CD4-positive, alpha-beta T cell (primary cell): ENCODE measurements at places on chromosomes 4 and X.
A peak's percentile ranks its signal among the peaks of the same experiment; 100 is the strongest.

DNA sequence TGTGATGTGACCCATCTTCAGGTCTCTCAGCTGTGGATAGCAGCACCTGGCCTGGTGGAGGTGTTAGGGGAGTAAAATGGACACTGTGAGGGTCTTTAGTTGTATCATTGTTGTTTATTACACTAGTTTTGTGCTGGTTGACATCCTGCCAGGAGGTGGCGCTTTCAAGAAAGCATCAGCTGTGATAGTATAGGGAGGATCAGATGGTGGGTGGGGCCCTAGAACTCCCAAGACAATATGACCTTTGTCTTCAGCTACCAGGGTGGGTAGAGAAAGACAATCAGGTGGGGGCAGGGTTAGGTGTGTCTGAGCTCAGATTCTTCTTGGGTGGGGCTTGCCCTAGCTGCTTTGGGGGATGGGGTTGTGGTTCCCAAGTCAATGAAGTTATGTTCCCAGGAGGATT, 162.8 kb downstream of the PPP1R2C start:
- DNase-seq = peak; percentile 11

DNA sequence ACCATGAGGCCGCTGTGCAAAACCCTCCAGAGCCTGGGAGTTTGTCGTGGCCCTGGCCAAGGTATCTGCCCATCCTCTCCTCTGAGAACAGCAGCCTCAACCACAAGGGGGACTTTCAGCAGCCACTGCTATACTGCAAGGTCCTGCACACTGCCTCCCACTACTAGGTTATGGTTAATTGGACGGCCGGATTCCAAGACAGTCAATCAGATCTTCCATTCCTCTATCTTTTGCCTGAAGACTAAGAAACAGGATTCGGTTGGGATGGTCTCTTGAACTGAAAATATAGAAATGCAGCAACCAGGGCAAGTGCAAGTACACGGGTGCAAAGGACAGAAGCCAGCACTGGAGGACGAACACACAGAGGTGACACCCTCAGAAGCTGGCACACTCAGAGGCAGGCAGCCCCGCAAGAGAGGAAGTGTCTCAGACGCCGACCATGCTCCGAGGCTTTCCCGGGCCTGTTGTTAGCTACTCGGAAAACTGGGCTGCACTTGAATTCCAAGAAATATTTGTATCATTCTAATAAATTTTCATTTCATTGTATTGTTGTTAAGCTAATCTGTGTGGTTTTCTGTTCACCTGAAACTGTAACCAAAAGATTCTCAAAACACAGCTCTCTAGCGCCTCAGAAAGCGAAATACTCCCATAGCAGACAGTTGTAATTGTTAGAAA, 63.3 kb downstream of the AFAP1 start:
- DNase-seq = peak; percentile 66

GRCh38 chr4:139789096-139789654, 123.6 kb downstream of the MGST2 start:
- DNase-seq = no peak

GRCh38 chr4:122632396-122633143, 11.7 kb upstream of the IL21 start:
- DNase-seq = no peak

DNA sequence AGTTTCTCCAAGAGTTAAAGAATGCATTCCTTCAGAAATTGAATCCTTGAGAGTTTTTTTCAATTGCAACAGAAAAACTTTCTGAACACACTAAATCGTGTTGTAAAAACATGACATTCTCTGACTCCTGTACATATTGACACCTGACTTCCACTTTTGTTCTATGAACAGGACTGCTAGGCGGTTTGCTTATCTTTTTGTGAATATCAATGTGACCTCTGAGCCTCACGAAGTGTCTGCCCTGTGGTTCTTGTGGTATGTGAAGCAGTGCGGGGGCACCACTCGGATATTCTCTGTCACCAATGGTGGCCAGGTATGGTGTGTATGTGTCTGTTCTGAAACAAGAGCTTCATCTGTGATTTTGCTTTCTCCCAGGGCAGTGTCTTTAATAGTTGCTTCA, 71.9 kb downstream of the MAOA start:
- no peak for DNase-seq

DNA sequence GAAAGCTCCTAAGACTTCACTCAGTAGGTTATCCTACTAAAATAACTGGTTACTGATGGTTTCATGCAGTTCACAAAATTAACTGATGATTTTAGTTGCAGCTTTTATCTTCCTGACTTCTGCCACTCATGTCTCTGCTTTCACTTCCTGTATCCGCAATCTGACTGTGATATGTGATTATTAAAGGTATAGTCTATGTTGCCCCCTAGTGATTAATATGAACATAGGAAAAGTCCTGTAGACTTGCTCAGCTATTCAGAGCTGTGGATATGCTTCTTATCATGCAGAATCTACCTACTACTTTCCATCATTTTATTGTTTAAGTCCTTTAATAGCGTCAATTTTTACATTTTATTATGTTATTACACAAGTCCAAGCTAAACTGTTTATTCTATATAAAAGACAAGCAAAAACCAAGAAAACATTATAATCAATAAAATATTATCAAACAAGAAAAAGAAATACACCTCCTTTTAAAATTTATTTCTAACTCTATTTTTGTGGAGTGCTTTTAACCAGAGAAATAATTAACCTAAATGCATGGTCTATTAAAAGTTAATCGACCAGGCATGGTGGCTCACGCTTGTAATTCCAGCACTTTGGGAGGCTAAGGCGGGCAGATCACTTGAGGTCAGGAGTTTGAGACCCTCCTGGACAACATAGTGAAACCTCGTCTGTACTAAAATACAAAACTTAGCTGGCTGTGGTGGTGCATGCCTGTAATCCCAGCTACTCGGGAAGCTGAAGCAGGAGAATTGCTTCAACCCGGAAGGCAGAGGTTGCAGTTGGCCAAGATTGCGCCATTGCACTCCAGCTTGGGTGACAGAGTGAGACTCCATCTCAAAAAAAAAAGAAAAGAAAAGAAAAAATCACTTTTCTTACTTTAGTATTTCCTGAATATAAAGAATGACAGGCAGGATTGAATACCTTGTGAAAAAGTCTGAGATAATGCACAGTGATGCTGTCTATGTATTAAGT, 40.4 kb upstream of the TLR2 start:
- no peak for DNase-seq

DNA sequence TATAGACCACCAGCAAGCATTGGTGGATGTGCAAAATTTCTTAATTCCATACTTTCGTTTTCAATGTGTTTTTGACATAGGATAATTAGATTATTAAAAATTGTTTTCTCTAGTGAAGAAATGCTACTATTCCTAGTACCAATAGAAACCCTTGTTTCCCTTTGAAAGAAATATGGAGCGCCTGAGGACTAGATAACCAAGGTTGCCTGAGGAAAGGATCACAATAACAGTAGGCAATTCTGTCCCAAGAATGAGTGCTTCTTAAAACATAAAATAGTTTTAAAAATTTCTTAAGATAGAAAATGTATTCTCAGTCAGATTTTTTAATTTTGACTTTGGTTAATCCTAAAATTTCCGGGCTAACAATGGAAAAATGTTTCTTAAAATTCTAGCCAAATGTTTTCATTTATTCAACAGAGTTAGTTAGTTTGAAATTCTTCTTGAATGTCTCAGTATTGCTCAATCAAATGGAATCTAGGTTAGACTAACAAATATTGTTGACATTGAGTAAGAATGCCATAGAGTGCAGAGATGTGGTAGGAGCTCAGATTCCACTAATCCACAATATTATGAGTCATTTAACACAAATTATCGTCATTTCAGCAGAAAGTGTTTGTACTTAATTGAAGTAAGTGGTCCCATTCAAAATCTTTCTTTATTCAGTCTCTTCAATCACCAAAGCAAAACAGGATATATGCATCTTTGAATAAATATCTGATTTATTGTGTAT, 666.0 kb downstream of the GRID2 start:
- DNase-seq = no peak

DNA sequence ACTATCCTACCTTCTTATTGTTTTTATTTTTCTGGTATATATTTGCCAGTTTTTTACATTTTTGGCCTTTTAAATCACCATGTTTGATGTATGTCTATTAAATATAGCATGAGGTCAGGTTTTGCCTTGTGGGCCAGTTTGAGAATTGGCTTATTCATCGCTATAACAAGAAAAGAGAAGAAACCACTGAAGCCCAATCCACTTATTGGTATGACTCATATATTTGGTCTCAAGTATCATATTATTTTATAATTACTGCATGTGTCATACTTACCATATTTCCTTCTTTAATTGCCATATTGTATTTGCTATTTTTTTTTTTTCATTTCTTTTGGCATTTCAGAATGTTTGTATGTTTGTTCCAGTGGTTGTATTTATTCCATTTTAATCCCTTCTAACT, 99.3 kb downstream of the IRF2 start:
- no peak for DNase-seq

- no peak for DNase-seq
Measured at GRCh38 chr4:115834441-115834840, 721.0 kb upstream of the NDST4 start.

DNA sequence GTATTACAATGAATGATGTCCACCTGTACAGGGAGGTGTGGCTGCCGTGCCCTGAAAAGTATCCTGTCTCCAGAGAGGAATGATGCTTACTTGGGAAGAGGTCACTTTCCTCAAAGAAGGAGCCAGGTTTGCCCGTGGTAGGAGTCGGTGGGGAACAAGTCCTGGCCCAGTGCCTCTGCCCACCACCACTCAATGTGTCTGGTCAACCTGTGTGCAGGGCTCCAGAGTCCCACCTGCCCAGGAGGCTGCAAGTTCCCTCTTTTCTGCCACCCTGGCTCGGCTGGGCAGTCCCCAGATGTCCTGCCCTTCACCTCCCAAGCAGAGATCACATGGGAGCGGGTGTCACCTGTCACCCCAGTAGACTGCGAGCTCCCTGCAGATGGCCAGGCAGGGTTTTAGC, 75.4 kb upstream of the C4orf50 start:
- no peak for DNase-seq

DNA sequence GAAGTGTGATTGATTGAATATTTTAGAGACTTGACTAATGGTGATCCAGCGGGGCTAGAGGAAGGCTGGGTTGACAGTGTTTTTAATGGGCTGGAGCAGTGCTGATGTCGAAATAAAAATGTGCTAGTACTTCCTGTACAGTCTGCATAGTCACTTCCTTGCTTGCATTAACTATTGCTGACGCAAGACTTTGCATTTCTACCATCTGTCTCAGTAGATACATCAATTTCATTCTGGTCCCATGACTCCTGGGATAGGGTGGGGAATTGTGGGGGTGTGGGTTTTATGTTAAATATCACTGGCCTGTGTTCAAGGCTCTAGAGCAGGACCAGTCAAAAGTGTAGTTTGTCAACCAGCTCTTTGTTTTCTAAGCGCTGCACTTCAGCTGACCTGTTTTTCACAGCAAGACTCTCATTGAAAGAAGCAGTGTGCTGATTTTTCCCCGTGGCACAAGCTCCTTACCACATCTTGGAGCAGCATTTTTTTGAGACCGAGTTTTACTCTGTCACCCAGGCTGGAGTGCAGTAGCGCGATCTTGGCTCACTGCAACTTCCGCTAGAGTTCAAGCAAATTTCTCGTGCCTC, 35.2 kb upstream of the PHEX start:
- no peak for DNase-seq

- DNase-seq = no peak
Measured at GRCh38 chr4:101081695-101082369, 265.5 kb downstream of the PPP3CA start.

DNA sequence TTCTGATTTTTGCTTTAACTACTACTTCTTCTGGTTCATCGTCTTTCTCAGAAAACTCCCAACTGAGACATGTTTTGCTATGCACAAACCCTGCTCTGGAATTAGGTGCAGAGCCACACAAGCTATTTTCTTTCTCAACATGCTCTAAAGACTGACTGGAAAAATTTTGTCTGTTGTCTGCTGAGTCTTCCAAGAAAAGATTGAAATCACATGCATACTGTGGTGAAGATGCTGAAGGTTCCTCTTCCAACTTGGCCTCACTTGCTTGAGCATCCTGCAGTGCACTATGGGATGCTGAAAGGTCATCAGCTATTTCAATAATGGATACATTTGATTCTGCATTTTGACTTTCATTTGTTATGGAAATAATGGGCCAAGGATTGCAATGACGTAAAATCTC, 24.1 kb downstream of the PIN4 start:
- no peak for DNase-seq

- DNase-seq = no peak
Measured at GRCh38 chr4:152109531-152110509, 349.0 kb upstream of the GATB start.

DNA sequence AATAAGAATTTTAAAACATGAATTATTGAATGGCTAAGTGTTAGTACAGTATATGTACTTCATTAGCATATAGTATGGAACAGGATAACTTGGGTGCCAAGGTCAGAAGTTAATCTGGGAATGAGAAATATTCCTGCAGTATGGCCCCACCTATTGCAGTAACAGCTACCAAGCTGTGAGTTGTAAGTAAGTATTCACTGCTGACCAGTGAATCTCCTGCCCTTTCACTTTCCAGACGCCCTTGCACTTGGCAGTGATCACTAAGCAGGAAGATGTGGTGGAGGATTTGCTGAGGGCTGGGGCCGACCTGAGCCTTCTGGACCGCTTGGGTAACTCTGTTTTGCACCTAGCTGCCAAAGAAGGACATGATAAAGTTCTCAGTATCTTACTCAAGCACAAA, 105.1 kb downstream of the NFKB1 start:
- no peak for DNase-seq

- DNase-seq = no peak
Measured at GRCh38 chr4:10179957-10180602, 63.5 kb upstream of the WDR1 start.

DNA sequence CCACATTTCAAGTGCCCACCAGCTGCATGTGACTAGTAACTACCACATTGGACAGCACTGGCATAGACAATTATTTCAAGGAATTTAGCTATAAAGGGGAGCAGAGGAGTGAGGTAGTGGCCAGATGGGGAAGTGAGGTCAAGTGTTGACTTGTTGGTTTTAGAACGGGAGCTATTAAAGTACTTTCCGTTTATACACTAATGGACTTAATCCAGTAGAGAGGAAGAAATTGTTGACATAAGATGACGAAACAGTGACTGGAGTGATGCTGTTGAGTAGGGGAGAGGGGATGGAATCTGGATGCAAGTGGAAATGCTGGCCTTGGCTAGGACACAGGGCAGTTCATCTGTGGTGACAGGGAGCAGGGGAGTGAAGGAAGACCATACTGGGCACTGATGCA, 154.4 kb downstream of the AMMECR1 start:
- DNase-seq = no peak

- no peak for DNase-seq
Measured at GRCh38 chr4:156766846-156767245, 204.8 kb downstream of the PDGFC start.

GRCh38 chrX:10083809-10084208, 73.0 kb upstream of the CLCN4 start:
- DNase-seq = no peak

DNA sequence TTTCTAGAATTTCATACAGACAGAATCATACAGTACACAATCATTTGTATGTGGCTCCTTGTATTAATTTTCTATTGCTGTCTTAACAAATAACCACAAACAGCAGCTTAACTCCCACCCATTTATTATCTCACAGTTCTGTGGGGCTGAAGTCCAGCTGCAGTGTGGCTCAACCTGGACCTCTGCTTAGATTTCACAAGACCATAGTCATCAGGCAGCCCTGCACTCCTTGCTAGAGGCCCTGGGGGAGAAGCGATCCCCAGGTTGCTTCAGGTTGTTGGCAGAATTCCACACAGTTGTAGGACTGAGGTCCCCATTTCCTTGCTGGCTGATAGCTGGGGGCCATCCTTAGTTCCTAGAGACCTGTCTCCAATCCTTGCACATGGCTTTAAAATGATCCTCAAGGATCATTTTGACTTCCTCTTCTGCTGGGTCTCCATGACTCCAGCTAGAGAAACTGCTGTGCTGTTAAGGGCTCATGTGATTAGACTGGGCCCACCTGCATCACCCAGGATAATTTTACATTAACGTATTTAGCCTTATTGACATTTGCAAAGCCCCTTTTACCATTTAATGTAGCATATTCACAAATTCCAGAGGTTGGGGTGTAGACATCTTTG, 60.9 kb upstream of the SMAD1 start:
- no peak for DNase-seq
